Uterus (tissue), 4 donors: ENCODE measurements at places on chromosomes 7 and 10. TPM values are rescaled to one million over a fixed set of nuclear protein-coding genes. Genes with fewer than 3 reads are reported as not detected.

Gene TAS2R41
- total RNA-seq: not detected

Gene ZNF783
- total RNA-seq: 2.6 TPM

Gene NSUN5
- total RNA-seq: 8.7 TPM

Gene NPTX2
- total RNA-seq: 5.5 TPM

DNA sequence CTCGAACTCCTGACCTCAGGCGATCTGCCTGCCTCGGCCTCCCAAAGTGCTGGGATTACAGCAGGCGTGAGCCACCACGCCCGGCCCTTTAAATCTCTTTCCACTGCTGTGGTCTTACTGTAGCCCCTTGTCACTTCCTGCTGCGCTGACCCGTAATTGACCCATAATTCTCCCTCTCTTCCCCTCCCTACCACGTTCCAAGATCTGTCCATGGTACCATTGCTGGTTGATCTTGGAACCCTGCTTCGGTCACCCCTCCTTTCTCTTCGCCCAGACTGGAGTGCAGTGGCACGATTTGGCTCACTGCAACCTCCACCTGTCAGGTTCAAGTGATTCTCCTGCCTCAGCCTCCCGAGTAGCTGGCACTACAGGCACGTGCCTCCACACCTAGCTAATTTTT, 6.5 kb downstream of the POR start:
- no peaks in the 10 kb centered on the region for H3K36me3 ChIP-seq
- no peak for DNase-seq
- H3K4me3 ChIP-seq: no peak overlapping the region
- H3K27ac ChIP-seq: no peak overlapping the region

DNA sequence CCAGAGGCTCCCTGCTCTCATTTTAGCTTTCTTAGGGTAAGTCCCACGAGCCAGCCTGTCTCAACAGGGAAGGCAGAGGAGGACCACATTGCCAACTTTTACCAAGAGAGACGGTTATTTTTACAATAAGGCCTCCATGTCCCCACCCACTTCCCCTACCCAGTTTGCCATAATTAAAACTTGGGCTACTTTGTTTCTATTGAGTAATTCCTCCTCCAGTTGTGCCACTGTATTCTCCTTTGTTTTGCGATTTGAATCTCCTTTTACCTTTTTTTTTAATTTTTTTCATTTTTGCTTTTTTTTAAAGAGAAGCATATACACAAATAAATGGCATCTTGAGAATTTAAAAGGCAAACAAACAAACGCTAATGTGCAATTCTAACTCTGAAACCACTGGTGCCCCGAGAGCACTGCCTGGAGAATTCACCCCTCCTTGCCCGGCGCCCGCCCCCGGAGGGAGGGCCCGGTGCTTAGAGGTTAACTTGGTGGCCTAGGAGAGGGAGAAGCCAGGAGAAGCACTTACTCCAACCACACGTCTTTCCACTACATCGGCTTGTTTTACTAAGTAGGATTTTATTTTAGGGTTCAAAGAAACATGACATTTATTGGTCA, 282.3 kb downstream of the USP6NL start:
- no peaks in the 10 kb centered on the region for H3K27me3 ChIP-seq
- H3K36me3 ChIP-seq: no peaks in the 10 kb centered on the region
- no peak overlapping the region for H3K4me3 ChIP-seq
- H3K4me1 ChIP-seq: no peaks in the 10 kb centered on the region
- no peak for DNase-seq

GRCh38 chr7:108589199-108589598, 19.5 kb downstream of the DNAJB9 start:
- no peak overlapping the region for H3K27ac ChIP-seq
- no peak for DNase-seq
- H3K4me1 ChIP-seq: no peaks in the 10 kb centered on the region
- H3K36me3 ChIP-seq: no peaks in the 10 kb centered on the region
- H3K4me3 ChIP-seq: no peak overlapping the region

- H3K27ac ChIP-seq: no peak overlapping the region
- no peak overlapping the region for H3K4me3 ChIP-seq
- no peak for DNase-seq
Observed at GRCh38 chr10:70538195-70538520, 59.6 kb downstream of the PALD1 start.

- DNase-seq: no peak
- H3K4me1 ChIP-seq: no peaks in the 10 kb centered on the region
- no peak overlapping the region for H3K4me3 ChIP-seq
- no peak overlapping the region for H3K27ac ChIP-seq
Observed at GRCh38 chr10:56920601-56921261, 559.7 kb upstream of the ZWINT start.
